Large intestine (tissue), 12 donors: ENCODE measurements at places on chromosomes 16 and 17. TPM values are rescaled to one million over a fixed set of nuclear protein-coding genes. Genes with fewer than 3 reads are reported as not detected.

DNA sequence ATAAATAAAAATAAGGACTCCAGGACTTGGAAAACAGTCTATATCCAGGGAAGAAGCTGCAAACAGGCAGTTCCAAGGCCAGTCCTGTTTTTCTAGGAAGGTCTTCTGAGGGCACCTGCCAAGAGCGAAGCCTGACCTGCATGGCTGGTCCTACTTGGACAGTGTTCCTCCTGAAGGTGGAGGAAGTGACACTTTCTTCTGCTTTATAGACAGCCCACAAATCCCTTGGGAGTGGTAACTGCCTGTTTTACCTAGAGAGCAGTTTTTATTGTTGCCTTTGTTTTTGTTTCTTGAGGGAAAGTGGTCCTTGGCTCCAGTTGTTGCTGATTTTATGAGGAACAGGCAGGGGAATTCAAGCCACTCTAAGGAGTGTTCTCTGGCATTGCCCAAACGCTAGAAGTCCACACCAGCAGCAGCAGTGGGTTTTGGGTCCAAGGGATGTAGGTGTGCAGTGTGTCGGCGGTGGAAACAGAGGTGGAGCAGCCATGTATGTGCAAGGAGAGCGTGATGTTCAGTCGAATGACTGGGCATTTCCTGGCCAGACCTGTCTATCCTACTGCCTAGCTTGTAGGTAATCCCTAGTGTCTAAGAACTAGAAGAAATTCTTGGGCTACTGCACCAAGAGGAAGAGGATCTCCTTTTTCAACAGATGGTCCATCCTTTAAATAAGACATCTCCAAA, 35.3 kb downstream of the LDHD start:
- H3K4me1 ChIP-seq = no peaks in the 10 kb centered on the region
- H3K27me3 ChIP-seq = no peaks in the 10 kb centered on the region
- H3K27ac ChIP-seq = no peak overlapping the region
- H3K36me3 ChIP-seq = no peaks in the 10 kb centered on the region
- no peak for DNase-seq

GRCh38 chr17:4960279-4960922, 7.2 kb downstream of the SPAG7 start:
- DNase-seq = no peak
- H3K4me1 ChIP-seq = peaks cover 13% of the 10 kb centered on the region
- H3K27me3 ChIP-seq = no peaks in the 10 kb centered on the region
- no peak overlapping the region for H3K27ac ChIP-seq
- peaks cover 27% of the 10 kb centered on the region for H3K36me3 ChIP-seq
- H3K4me3 ChIP-seq = no peak overlapping the region

DNA sequence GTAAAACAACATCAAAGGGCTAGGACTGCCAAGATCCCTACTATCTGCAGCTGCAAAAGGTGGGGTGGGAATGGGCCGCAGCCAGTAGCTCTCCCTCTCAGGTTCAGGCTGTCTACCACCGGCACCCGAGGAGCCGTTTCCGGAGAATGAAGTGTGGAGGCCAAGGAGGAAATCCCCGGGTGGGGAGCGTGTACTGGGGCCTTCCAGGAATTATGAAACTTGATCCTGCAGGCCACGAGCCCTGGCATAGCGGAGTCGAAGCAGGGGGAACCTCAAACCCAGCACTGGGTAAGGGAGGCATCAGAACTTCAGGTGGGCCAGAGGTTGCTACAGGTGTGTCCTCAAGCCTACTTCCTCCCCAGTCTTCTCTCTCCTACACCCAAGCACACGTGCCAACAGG, 5.1 kb downstream of the INPP5K start:
- H3K4me3 ChIP-seq = no peak overlapping the region
- no peaks in the 10 kb centered on the region for H3K27me3 ChIP-seq
- H3K27ac ChIP-seq = no peak overlapping the region
- H3K4me1 ChIP-seq = peaks cover 18% of the 10 kb centered on the region

GRCh38 chr17:76546556-76547182, 6.8 kb downstream of the PRCD start:
- no peaks in the 10 kb centered on the region for H3K36me3 ChIP-seq
- H3K27ac ChIP-seq = no peak overlapping the region
- no peak overlapping the region for H3K4me3 ChIP-seq
- H3K4me1 ChIP-seq = peaks cover 12% of the 10 kb centered on the region
- peaks cover 20% of the 10 kb centered on the region for H3K27me3 ChIP-seq
- no peak for DNase-seq

Gene CDH1
- polyA plus RNA-seq = 341 TPM

Gene ITGA2B
- polyA plus RNA-seq = 1.1 TPM
